ENCODE measurements at places on chromosomes 16 and 17.
A peak's percentile ranks its signal among the peaks of the same experiment; 100 is the strongest.

- DNase-seq = no peak
Measured at GRCh38 chr17:73138541-73139138, 26.2 kb upstream of the SSTR2 start.

GRCh38 chr16:21666772-21667171 is 3.0 kb downstream of the OTOA start:
- DNase-seq = no peak

DNA sequence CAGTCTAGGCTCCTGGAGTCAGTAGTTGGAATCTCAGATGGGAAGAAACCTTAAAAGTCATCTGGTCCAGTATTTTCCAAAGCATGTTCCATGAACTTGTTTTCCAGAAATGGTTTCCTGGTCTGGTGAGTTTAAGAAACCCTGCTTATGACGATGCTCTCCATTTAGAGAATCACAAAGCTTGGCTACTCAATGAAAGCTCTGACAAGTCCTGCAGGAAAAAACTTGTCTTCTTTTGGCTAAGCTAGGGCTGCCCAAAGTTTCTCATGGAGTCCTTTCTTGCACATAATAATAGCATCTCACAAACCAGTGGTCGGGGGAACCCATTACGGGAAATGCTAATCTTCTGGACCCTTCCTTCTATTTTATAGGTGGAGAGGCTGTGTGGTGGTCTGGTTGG is 5.5 kb upstream of the NKD1 start:
- no peak for DNase-seq

GRCh38 chr17:37698132-37698910 is 46.5 kb downstream of the HNF1B start:
- DNase-seq = no peak

GRCh38 chr17:36929851-36930582 is 7.3 kb upstream of the LHX1 start:
- DNase-seq = no peak

- DNase-seq = no peak
Measured at GRCh38 chr17:4340914-4341615, 25.4 kb downstream of the UBE2G1 start.

DNA sequence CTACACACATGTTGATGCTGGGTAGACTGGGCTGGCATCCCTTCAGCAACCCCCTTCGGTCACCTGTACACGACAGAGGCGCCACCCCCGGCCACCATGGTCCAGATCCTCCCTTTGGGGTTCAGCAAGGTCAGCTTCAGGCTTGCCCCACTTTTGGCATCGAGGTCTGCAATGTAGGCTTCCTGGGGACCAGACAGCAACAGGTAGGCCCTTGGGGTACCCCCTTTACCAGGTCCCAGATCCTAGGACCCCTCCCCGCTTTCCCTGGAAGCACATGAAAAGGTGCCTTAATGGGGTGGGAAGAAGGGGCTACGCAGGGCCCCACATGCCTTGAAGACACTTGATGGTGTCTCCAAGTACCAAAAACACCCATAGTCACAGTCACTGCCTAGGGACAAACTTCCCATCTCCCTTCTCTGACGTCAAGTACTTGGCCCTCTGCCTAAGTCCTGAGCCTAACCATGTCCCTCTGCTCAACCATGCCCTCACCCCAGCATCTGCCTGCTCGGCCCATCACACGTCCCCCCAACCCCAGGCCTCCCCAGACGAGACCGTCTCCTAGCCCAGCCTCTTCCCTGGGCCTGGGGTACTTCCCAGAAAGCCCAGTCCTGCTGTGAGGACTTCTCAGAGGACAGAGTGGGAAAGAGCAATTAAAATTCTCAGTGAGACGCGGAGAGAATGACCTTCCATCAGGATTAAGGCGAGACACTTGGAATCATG is 12.1 kb downstream of the ACLY start:
- DNase-seq = no peak

GRCh38 chr16:78775161-78775561 is 675.7 kb downstream of the WWOX start:
- DNase-seq = no peak

DNA sequence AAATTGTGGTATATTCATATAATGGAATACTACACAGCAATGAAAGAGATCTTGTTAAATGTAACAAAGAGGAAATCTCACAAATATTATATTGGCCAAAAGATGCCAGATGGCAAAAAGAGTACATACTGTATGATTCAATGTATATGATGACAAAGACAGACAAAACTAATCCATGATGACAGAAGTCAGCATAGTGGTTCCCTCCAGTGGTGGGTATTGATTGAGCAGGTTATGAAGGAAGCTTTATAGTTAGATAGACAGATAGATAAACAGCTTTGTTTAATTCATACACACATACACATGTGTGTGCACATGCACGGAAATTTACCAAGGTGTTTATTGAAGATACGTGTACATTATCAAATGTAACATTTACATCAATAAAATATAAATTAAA is 74.4 kb upstream of the SMIM36 start:
- no peak for DNase-seq

DNA sequence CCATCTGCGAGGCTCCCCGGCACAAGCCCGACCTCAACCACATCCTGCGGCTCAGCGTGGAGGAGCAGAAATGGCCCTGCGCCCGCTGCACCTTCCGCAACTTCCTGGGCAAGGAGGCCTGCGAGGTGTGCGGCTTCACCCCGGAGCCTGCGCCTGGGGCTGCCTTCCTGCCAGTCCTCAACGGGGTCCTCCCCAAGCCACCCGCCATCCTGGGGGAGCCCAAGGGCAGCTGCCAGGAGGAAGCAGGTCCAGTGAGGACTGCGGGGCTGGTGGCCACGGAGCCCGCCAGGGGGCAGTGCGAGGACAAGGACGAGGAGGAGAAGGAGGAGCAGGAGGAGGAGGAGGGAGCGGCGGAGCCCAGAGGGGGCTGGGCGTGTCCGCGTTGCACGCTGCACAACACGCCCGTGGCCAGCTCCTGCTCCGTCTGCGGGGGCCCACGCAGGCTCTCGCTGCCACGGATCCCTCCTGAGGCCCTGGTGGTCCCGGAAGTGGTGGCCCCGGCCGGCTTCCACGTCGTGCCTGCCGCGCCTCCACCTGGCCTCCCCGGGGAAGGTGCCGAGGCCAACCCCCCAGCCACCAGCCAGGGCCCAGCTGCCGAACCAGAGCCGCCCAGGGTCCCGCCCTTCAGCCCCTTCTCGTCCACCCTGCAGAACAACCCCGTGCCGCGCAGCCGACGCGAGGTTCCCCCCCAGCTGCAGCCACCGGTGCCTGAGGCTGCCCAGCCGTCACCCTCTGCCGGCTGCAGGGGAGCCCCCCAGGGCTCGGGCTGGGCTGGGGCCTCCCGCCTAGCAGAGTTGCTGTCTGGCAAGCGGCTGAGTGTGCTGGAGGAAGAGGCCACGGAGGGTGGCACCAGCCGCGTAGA is 13.1 kb upstream of the PRR35 start:
- DNase-seq = peak; percentile 80

- DNase-seq = no peak
Measured at GRCh38 chr17:76459674-76460073, 6.7 kb upstream of the UBE2O start.

DNA sequence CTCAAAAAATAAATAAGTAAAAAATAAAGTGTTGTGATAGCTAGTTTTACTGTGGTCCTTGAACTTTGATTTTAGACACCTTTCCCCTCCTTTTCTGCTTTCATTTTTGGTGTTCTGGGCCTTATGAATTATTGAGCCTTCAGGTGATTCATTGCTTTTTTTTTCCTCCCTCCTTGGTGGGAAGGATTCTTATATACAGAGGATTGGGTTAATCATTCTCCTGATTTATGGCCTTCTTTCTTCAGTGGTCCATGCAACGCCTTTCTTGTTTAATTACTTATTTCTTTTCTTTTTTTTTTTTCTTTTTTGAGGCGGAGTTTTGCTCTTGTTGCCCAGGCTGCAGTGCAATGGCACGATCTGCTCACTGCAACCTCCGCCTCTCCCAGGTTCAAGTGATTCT is 8.0 kb upstream of the MYL4 start:
- no peak for DNase-seq

DNA sequence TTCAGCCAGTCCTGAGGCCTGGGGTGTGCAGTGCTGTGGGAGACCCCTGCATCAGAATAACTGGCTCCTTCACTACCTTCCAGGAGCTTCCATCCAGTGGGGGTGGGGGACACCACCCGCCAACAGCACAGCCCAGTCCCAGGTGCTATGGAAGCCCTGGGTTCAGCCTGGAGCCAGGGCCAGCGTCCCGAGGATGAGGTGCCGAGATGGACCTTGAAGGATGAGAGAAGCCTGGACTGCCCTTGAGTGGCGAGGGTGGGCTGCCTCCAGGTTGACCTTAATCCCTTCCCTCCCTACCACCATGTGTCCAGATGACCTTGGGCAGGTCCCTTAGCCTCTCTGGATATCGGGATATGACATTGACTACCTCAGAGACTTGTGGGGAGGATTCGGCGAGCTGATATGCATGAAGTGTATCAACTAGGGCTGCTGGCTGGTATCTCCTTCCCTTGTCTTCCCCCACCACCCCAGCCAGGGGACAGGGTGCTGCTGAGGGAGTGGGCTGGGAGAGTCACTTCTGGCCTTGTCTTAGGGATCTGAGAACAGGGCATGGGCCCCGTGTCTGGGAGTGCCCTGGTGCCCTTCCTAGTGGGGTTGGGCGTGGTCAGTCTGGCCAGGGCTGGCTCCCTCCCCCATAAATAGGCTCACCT is 14.2 kb upstream of the LASP1NB start:
- peak; percentile 59 for DNase-seq

GRCh38 chr16:14013571-14014283 is 57.4 kb upstream of the MRTFB start:
- no peak for DNase-seq

GRCh38 chr17:66889480-66890230 is 54.7 kb downstream of the CACNG5 start:
- no peak for DNase-seq

DNA sequence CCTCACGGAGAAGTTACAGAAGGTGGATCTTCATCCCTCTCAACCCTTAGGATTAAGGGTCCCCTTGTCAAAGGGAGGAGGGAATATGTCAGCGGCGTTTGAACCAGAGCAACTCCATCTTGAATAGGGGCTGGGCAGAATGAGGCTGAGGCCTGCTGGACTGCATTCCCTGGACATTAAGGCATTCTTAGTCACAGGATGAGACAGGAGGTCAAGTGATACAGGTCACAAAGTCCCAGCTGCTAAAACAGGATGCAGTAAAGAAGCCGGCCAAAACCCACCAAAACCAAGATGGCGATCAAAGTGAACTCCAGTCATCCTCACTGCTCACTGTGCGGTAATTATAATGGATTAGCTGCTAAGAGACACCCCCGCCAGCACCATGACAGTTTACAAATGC is 36.7 kb downstream of the RBFOX3 start:
- DNase-seq = peak; percentile 2

DNA sequence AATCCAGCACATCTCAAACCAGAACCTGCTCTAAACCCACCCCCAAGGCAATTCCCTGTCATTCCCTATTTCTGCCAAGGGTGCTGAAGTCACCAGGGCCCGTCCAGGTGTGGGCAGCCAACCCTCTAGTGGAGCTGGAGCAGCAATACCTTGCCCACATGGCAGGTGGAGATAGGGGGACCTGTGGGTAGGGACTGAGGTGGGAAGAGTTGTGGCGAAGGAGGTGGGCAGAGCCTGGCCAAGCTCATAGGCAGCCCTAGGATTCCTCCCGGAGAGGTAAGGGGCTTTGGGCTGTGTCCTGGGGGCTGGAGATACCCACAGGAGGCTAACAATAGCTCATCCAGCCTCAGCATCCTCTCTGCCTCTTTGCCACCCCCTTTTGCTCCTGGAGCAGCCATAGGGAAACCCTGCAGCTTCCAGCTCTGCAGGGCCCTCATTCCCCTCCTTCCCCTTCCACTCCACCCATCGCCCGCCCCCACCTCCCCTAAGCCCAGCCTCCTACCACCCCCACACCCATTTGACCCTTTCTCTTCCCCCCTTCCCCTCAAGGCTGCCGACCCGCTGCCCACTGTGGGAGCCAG is 30.4 kb upstream of the CRHR1 start:
- no peak for DNase-seq

GRCh38 chr17:8821446-8822105 is 22.4 kb upstream of the MFSD6L start:
- DNase-seq = no peak

GRCh38 chr16:10296956-10297340 is 88.9 kb upstream of the ATF7IP2 start:
- no peak for DNase-seq

GRCh38 chr17:4948166-4948930 is at the start of gene PFN1:
TSS of gene PFN1 (minus strand) at chr17:4948530. CDS start at chr17:4948394, 136 bp downstream.
- peak; percentile 96 for DNase-seq

DNA sequence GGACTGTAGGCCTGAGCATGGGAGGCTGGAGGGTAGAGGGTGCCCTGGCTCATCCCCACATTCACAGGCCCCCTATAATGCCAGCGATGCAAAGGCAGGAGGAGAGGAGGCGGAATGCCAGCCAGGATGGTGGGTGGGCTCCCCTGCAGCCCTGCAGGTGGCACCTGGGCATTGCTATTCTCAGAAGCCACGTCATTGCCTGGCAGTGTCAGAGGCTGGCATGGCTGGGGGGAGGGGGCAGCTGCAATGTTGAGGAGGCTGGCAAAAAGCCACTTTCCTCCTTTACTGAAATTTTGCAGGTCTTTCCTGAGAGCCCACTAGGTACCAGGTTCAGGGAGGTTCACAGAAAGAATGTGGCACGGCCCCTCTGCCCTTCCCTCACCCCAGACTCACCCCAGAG is 36.2 kb downstream of the RAB11FIP4 start:
- no peak for DNase-seq

DNA sequence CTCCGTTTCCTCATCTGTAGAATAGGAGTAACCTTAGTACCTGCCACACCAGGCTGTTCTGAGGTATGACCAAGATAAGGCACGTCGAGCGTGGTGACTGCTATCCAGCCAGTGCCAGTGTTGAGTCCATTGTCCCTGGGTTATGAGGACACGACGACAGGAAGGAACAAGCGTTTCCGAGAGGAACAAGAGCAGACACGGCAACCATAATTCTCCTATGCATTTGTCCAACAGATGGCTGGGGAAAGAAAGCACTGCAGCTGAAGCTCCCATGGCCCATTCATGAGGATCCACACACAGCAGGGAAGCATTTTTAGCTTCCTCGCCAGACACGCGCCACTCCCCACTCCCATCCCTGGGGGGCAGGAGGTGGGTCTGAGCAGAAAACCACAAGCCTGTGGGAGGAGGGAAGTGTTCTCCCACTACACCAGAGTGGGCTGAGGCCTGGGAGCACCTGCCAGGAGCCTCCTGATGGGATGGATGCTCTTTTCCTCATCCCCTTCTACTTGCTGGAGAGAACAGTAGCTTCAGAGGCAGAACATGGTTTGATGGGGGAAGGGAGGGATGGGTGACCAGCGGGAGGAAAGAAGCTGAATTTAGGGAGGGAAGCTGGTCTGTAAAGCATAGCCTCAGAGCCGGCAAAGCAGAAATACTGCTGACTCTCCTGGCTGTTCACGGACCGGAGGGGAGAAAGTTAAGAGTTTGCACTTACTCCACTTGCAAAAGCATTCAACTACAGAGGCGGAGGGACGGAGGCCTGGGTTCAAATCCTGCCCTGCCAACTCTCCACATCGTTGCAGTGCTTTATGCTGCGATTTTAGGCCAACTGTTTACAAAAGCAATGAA is 2.7 kb downstream of the COTL1 start:
- no peak for DNase-seq

All from aorta (tissue), 5 donors.